GM13976 (cell line): ENCODE measurements at places on chromosomes 5 and 9.

DNA sequence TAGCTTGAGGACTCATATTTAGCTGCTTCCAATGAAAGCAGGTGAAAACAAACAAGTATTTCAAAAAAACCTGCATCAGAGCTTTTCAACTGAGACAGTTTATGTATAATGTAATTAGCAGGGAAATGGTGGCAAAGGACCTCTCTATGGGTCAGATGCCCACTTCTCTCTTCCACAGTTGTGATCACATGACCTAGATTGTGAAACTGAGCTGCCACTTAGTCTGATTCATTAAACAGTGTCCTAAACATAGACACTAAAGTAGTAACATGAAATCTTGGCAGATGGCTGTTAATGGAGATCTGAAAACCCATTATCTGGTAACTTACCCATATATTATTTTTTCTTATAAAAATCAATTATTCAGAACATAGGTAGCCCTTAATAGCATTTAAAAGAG, 663.6 kb upstream of the RIOK2 start:
- no peak for DNase-seq

DNA sequence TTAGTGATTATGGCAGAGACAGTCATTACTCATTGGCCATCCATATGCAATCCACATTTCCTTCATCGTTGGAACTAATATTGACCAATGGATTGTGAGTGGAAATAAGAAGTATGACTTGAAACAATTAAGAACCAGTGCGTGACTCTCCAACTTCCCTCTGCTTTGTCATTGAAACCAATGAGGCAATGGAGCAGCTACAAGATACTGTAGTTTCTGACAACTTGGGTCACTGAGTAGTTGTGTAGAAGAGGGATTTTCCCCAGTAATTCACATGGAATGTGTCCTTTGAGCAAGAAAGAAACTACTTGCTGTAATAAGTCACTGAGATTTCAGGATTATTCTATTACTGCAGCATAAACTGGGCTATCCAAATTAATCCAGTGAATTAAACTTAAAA, 785.3 kb upstream of the RIOK2 start:
- DNase-seq: no peak

- DNase-seq: no peak
Observed at GRCh38 chr5:111308951-111309350, 84.8 kb downstream of the CAMK4 start.

DNA sequence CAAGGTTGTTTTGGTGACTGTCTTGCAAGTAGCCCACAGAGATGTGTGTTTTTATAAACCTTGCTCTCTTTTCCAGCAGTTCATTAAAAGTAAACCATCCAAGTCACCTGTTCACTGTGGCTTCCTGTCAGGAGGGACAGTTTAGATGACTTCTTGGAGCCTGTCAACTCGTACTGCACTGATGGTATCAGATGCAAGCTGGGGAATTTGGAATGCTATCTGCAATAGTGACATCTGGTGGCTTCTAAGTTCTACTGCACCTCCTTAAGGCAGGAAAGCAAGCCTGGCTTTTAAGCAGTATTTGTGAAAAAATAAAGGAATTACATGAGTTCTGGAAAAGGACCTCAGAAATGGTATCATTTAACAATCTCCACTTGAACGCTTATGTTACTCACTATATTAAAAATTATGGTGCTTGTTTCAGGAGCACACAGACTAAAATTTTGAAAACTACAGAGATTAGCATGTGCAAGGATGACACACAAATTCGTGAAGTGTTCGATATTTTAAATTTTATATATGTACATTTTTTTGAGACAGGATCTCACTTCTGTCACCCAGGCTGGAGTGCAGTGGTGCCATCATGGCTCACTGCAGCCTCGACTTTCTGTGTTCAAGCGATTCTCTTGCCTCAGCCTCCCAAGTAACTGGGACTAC, 164.0 kb downstream of the TTC39B start:
- peak; percentile 62 for DNase-seq

GRCh38 chr9:92147030-92147851, 32.0 kb upstream of the SPTLC1 start:
- DNase-seq: peak; percentile 58

GRCh38 chr9:115671236-115671962, 482.2 kb upstream of the PAPPA start:
- DNase-seq: no peak
